ENCODE measurements at places on chromosomes 2 and 18.

- no peak for DNase-seq
These were observed 31.0 kb downstream of the GYPC start for GRCh38 chr2:126686841-126687485.

- DNase-seq: no peak
These were observed 3.9 kb upstream of the FSIP2 start for GRCh38 chr2:185734658-185735057.

DNA sequence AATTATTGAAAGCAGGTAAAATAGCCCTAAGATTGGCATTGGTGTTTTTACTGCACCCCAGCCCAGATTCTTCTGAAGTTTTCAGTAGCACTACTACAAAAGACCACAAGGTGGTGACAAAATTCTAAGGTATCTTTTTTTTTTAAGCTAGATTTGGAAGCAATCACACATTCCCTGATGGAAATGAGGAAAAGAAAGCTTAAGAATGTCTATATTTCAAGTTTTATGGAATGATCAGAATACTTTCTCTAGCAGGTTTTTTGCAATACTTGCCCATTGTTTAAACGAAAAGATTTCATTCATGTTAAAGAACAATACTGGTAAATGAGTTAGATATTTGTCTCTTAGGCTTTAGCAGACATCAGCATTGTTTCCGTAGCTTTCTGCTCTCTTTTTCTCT, 32.1 kb upstream of the ZNF638 start:
- DNase-seq: no peak

- no peak for DNase-seq
These were observed 1.4 kb upstream of the NCOA1 start for GRCh38 chr2:24489465-24490180.

DNA sequence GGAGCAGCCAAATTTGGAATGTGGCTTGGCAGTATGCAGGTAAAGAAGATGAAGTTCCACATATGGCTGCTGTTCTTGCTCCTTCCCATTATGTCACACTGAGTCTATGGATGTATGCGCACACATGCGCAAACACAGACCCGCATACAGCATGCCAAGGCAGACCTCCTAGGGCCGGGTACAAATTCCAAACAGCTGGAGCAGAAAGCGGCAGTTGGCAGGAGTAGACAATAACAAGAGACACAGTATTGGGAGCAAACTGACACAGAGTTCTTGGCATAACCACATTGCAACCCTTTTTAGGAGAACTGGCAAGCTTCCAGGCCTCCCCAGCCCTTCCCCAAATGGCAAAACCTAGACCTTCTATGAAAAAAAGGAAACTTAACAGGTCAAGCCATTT, 268.9 kb downstream of the SP3 start:
- no peak for DNase-seq

DNA sequence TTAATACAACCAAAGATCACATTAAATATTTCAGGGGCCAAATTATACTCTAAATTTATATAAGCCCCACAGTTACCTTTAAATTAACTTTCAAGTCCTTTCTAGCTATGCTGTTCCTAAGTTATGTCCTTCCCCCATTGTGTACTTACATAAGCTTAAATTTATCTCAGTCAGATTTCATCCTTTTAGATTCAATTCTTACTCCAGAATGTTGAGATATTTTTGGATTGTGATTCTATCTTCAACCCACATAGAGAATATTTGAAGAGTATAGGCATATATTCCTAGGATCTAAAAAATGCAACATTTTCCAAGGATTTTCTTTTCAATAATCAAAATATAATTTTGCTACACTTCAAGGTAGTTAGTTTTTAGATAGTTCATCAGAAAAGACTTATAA, 242.8 kb downstream of the KCNE4 start:
- DNase-seq: no peak

DNA sequence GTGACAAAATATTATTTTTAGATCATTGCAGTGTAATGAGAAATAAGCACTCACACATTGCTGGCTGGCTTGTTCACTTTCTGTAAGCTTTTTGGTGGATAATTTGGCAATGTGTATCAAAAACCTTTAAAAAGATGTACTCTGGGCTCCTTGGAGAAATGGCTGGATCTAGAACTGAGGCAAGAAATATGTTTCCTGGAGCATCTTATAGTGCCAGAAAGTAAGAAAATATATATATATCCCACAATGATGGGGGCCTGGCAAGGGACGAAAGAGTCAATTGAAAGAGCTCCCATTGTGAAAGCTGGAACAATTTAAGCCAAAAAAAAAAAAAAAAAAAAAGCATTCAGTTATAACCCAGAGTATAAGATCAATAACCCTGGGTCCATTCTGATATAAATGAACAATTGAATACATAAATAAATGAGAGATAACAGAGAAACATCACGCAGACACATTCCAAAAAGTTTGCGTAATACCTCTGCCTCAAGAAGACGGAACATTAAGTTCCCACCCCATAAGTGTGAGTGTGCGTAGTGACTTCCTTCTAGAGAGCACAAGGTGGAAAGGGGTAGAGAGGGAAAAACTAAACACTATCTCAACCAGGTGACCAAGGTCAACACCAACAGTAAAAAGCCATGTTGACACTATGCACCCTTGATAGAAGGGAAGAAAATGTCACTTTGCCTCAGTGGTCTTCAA, 77.5 kb downstream of the BIN1 start:
- DNase-seq: no peak

DNA sequence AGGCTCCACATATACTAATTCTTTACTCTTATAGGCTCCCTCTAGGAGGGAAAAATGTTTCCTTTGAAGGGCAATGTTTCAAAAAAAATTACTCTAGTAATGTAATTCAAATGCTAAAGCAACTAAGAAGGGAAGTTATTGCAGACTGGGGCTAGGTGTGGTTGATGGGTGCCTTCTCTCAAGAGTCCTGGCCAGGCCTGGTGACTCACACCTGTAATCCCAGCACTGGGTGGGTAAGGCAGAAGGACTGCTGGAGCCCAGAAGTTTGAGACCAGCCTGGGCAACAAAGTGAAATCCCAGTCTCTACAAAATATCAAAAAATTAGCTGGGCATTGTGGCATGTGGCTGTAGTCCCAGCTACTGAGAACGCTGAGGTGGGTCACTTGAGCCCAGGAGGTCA, 31.2 kb upstream of the CDKL4 start:
- DNase-seq: no peak

- peak; percentile 19 for DNase-seq
These were observed 304.6 kb downstream of the PARD3B start for GRCh38 chr2:204849892-204850291.

DNA sequence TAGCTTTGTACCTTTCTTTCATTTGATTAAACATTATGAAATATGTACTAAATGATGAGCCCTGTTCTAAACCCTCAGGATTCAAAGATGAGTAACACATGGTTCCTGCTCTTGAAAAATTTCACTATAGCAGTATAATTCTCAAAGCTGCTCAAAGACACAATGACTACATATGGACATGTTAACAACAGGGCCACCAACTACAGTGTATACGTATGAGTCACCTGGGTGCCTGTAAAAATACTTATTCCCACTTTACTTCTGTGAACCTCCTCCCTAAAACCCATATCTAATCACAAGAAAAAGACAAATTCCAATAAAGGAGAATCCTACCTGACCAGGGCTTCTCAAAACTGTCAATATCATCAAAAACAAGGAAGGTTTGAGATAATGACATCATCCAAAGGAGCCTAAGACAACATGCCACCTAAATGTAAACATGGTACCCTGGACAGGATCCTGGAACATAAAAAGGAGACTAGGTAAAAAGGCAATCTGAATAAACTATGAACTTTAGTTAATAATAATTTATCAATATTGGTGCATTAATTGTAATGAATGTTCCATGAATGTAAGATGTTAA, 84.7 kb downstream of the FAM161A start:
- DNase-seq: no peak

DNA sequence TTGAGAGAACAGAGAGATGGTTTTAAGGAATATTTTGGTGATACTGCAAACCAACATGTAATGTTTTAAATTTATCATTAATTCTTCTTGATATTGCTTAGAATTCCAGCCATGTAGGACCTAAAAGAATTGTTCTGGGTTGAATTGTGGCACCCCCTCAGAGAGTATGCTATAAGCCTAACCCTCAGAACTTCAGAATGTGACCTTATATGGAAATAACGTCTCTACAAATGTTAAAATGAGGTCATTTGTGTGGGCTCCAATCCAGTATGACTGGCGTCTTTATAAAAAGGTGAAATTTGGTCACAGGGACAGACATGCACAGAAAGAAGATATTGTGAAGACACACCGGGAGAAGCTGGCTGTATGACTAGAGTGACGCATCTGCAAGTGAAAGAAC, 193.6 kb downstream of the NRXN1 start:
- DNase-seq: no peak

GRCh38 chr18:78514910-78515670, 464.5 kb upstream of the SALL3 start:
- no peak for DNase-seq

GRCh38 chr2:1642066-1642861, 102.1 kb downstream of the PXDN start:
- no peak for DNase-seq

DNA sequence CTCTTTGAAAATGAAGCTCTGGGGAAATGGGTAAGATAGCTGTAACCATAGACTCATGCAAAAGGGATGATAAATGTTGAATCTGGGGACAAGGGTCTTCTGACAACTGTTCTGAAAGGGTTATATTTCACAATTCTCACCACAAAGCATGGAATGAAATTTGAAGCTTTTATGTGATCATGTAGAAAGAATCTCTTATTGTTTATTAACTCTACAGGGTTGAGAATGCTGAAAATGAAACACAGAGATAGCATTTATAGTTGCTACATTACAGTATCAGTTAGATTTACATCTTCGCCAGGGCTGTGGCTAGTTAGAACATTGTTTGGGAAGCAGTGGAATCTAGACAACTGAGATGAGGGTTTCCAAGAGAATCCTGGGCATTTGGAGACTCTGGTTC, 97.4 kb upstream of the LHCGR start:
- no peak for DNase-seq

DNA sequence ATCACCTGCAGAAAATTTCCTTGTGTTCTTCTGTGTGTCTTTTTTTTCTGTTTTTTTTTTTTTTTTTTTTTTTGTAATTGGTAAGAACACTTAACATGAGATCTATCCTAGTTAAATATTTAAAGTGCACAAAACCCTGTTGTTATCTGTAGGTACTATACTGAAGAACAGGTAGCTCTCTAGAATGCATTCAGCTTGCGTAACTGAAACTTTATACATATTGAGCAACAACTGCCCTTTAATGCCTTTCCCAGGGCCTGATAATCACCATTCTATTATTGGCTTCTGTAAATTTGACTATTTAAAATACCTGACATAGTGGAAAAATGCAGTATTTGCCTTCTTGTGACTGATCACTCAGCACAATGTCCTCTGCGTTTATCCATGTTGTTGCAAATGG, 701.8 kb downstream of the SUCLG1 start:
- no peak for DNase-seq
